NT2/D1 (cell line): ENCODE measurements at places on chromosomes 2 and 18.

DNA sequence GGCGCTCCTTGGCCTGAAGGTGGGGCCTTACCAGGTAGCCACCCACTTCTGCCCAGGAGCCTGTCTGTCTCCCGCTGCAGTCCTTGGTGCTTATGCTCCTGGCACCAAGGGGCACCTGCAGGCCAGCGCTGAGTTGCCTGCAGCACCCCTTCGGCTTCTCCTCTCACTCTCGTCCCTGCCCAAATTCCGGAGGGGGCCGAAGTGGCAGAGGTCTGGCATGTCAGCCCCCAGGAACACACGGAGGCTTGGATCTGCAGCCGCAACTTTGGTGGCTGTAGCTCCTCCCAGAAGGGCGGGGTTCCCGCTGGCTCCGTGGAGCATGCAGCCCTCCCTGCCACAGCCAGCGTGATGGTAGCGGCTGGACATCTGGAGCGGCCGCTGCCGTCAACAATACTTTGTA is 37.7 kb upstream of the ZNF804A start:
- DNase-seq = no peak

DNA sequence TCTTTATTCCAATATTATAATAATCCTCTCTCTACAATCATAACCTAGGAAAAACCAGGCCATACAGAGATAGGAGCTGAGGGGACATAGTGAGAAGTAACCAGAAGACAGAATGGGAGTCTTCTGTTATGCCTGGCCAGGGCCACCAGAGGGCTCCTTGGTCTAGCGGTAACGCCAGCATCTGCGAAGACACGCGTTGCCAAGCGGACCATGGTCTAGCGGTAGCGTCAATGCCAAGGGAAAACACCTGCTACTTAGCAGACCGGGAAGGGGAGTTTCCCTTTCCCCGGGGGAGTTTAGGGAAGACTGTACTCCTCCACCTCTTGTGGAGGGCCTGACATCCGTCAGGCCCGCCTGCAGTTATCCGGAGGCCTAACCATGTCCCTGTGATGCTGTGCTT is 36.6 kb downstream of the ARL6IP6 start:
- peak; percentile 20 for DNase-seq

- DNase-seq = no peak
These were observed 58.6 kb upstream of the ZCCHC2 start for GRCh38 chr18:62464266-62464665.

DNA sequence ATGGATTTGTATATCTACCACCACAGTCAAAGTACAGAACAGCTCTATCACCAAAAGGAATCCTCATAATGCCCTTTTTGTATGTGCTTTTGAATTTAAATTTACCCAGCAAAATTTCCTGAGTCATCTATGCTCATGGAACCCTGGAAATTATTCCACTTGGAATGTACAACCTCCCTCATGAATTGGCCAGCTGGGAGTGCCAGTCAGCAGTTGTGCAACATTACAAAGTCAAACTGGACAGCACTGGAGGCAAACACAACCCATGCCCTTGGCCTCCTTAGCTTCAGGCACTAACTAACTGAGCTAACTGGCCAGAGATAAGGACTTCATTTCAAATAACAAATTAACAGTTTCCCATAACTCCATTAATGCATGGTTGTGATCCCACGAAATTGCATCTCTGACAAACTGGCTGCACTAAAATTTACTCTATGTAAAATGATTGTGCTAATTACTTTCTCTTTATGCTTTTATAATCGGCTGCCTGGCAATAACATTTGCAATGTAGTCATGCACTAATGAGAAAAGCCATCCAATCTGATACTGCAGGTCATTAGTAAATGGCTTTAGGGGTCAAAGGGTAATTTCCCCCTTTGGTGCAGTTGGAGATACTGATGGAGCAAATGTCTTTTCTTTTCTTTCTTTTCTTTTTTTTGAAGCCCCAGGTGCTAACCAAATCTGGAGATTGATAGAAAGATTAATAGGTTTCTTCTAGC is 270.5 kb downstream of the ACTR3 start:
- no peak for DNase-seq

DNA sequence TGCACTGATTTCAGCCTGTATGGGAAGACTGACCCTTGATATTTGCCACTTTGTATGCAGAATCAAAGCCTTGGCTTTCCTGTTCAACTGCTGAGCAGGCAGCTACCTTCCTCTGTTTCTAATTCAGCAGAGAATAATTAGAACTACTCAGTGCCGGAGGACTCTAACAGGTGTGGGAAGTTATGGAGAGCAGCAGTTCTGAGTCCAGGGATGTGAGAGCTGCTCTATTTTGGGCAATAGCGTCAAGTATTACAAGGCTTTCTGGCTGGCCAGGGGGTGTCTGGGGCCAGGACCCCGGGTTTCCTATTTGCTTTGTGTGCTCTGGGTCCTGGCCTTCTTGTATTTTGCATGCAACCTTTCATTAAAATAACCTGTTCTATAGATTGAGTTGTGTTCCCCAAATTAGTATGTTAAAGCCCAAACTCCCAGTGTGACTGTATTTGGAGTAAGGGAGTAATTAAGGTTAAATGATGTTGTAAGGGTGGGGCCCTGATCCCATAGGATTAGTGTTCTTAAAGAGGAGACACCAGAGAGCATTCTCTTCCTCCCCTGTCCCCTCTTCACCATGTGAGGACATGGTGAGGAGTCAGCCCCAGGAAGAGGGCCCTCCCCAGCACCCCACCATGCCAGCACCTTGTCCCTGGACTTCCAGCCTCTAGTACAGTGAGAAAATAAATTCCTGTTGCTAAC is 5.6 kb upstream of the NTSR2 start:
- DNase-seq = no peak

GRCh38 chr2:220682616-220683015 is 889.5 kb downstream of the EPHA4 start:
- DNase-seq = no peak

DNA sequence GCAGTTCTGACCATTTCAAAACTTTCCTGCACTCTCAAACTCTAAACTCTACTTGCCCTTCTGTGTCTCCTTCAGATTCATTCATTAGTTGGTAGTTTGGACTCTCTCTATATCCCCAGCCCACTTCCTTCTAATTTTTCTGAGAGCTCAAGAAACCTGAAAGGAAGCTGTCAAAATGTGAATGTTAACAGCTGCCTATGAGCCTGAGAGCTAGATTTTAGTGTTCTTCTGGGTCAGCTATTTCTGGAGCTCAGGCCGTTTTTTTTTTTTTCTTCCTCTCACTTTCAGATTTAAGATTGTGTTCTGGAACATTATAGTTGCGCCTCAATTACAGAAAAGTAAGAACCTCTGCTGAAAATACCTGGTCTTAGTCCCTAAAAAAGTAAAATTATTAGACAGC is 73.1 kb downstream of the RTN4 start:
- DNase-seq = no peak

- DNase-seq = no peak
These were observed at the start of gene CAVIN2 for GRCh38 chr2:191846515-191847476. Gene CAVIN2, minus strand, starts transcription at chr2:191847088. Its CDS starts 163 bp downstream, at chr2:191846925.

- DNase-seq = no peak
These were observed 163.8 kb upstream of the MYCN start for GRCh38 chr2:15776629-15776919.
